ENCODE measurements at places on chromosomes 11 and 22. TPM values are rescaled to one million over a fixed set of nuclear protein-coding genes. Genes with fewer than 3 reads are reported as not detected.

The SSRP1 gene
- polyA plus RNA-seq: 35.0 TPM

GRCh38 chr22:31083923-31084810, 3.0 kb downstream of the SMTN start:
- DNase-seq: no peak

The TRIM49 gene
- polyA plus RNA-seq: not detected

DNA sequence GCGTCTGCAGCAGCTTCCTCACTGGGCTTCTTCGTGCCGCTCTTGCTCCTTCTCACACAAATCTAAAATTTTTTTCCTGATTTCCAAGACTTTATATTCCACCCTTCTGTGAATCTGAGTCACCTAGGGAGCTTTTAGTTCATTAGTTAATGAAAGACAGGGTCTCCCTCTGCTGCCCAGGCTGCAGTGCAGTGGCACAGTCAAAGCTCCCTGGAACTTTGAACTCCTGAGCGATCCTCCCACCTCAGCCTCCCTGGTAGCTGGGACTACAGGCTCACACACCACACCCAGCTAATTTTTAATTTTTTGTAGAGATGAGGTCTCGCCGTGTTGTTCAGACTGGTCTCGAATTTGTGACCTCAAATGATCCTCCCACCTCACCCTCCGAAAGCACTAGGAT, 116.9 kb downstream of the ATXN10 start:
- no peak for DNase-seq

- DNase-seq: no peak
These were observed 9.6 kb downstream of the POU2F3 start for GRCh38 chr11:120249279-120250262.

DNA sequence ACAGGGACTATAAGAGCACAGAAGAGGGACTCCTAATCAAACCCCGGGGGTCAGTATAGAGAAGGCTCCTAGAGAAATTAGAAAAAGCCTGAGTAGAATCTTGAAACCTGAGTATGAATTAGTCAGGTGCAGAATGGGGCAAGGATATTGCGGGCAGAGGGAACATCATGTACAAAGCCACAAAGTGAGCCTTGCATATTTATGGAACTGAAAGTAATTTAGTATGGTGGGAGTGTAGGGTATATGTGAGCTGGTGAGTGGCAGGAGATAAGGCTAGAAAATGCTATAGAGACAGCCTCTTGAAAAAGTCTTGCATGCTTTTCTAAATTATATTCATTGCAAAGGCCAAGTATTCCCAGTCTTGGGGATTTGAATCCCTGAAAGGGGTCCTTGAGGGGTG, 93.7 kb downstream of the STIM1 start:
- DNase-seq: no peak

All from right cardiac atrium (tissue), 5 donors.